ENCODE measurements at places on chromosomes 11 and 22. TPM values are rescaled to one million over a fixed set of nuclear protein-coding genes. Genes with fewer than 3 reads are reported as not detected.

DNA sequence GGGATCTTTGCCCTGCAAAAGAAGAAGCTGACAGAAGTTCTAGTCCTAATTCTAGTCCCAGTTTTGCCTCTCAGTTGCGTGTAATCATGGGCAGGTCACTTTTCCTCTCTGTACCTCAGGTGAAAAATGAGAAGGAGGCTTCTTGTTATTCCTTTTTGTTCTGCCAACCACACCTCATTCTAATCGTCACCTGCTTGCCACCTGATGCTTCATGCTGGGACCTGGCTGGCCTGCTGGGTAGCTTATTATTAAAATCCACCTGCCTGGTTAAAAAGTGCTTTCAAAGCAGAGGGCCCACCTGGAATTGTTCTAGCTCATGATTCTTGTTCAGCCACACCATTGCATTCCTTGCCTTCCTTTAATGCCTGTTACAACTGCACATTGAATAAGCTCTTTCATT lies 8.4 kb upstream of the ALG8 start:
- no peak for DNase-seq

DNA sequence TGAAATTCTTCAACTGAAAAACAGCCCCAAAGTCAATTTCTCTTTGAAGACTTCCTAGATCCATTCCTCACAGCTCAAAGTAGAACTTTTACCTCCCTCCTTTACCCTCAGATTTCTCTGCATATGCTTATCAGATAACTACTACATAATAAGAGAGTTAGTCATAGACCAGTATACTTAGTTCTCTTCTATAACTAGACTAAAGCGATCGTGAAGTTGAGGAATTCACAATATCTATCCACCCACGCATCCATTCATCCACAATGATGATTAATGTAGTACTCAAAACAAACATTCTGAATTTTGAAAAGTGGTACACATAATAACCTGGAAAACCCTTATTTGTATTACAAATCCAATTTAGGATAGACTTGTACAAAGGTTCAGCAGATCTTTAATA lies 800.9 kb upstream of the TENM4 start:
- DNase-seq = no peak

DNA sequence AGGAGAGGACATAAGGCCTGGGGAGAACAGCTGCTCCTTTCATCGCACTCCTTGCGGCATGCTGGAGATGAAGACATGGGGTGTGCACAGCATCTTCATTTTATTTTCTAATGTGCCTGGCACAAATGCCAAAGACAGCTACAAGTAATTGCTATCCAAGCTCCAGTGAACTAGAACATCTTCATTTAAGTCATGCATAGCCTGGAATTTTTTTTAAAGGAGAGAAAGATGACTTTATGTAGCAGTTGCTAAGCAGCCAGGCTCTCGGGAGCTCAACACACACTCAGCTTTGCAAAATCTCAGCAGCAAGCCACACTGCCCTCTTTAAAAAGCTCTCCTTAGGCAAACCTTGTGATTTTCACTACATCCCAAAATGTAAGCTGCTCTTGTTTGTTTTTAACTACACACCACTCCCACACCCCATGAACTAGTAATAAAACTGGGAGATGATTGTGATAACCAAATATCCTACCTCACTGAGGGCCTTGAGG lies 164.5 kb upstream of the POU2AF2 start:
- DNase-seq = no peak

- DNase-seq = no peak
Observed at GRCh38 chr11:57476047-57476756, 15.9 kb downstream of the RTN4RL2 start.

DNA sequence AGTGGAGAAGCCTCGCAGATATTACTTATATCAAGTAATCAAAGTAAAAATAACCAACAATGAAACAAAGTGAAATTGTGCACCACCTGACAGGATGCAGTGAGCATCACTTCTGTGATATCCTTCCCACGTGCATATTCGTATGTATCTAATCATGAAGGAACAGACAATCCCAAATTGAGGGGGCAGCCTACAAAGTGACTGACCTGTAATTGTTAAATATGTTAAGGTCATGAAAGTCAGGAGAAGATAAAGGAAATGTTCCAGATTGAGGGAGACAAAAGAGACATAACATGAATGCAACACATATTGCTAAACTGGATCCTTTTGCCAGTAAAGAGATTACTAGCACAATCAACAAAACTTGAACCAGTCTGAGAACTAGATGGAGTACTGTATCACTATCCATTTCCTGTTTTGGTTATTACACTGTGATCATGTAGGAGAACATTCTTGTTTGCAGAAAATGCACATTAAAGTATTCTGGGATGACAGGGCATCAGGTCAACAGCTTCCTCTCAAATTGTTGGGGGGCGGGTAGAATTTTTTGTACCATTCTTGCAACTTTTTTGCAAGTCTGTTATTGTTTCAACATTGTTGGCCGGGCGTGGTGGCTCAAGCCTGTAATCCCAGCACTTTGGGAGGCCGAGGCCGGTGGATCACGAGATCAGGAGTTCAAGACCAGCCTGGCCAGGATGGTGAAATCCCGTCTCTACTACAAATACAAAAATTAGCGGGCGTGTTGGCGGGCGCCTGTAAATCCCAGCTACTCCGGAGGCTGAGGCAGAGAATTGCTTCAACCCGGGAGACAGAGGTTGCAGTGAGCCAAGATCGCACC lies 2.0 kb downstream of the SBF2 start:
- DNase-seq = no peak

The GAL3ST3 gene
- total RNA-seq = 0.96 TPM

The ESAM gene
- 37.4 TPM for total RNA-seq

The ART1 gene
- 0.65 TPM for total RNA-seq

The A4GALT gene
- 44.7 TPM for total RNA-seq

The TSPAN18 gene
- 74.9 TPM for total RNA-seq

Data from heart left ventricle (tissue), 16 donors.